ENCODE measurements at places on chromosomes 11 and 22.

GRCh38 chr11:12846786-12847615 is 162.1 kb upstream of the RASSF10 start:
- no peak for DNase-seq

GRCh38 chr11:122802876-122803275 is 35.4 kb upstream of the CRTAM start:
- no peak for DNase-seq

GRCh38 chr11:34542089-34542488 is 28.5 kb upstream of the ELF5 start:
- DNase-seq, result no peak

- no peak for DNase-seq
Observed at GRCh38 chr11:116162886-116163230, 609.9 kb downstream of the BUD13 start.

GRCh38 chr11:64011371-64011770 is 24.4 kb upstream of the FLRT1 start:
- DNase-seq, result no peak

GRCh38 chr11:13260201-13260962 is 17.2 kb upstream of the BMAL1 start:
- no peak for DNase-seq

- no peak for DNase-seq
Observed at GRCh38 chr11:28108958-28109357, 770 bp downstream of the METTL15 start.

DNA sequence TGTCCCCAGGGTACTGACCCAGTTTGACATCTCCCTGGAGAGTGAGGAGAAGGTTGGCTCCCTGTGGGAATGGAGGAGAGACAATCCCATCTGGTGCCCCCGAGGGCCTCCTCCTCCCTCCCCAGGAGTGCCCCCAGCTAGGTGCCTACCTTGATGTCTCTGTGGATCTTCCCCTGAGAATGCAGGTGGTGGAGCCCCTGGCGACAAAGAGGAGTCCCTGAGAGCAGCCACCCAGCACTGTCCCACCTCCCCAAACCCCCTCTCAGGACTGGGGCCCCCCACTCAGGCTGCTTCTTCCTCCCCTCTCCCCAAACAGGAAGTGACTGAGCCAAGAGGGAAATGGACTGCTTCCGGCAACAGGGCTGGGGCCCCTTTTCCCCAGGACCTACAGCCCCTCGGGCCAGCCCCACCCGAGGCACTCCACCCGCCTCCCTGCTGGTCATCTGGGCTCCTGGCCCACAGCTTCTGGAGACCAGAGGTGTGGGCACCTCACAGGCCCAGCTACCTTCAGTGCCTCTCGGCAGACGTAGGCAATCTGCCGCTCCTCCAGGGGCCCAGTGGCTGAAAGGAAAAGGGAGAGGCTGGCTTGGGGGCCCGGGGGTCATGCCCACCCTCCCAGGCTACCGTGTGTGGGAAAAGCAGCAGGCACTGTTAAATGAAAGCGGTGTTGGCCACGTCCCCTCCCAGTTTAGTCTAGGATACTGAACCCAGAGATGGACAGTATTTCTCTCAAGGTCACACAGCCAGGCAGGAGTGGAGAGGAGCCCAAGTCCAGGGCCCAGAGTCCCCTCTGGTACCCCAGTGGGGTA is 1.2 kb downstream of the MAP4K2 start:
- DNase-seq, result no peak

DNA sequence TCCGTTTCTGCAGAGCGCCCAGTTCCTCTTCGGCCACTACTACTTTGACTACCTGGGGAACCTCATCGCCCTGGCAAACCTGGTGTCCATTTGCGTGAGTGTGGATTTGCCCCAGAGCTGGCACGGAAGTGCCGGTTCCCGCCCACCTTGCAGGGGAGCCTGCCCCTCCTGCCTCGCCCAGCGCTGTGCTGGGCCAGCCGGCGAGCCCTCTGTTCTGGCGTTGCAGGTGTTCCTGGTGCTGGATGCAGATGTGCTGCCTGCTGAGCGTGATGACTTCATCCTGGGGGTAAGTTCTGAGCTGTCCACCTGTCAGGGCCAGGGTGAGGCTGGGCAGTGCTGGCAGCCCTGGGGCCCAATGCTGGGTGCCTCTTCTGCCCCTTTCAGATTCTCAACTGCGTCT is 29.8 kb downstream of the TPCN2 start:
- no peak for DNase-seq

DNA sequence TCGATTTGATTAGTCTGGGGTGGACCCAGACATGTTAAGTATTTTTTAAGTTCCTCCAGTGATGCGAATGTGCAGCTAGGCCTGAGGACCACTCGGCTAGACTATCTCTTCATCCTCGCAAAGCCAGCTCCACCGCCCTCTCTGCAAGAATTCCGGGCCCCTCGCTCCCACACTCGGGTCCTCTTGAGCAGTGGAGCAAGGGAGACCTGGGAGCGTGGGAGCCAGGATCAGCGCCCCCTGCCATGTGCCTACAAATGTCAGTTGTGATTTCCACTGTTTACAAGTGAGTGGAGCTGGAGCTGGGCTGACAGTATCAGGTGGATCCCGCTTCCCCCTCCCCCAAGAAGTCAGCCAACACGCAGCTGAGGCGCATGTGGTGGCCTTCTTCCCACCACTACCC is 6.7 kb downstream of the B3GNT6 start:
- DNase-seq, result no peak

- no peak for DNase-seq
Observed at GRCh38 chr11:2810411-2811205, 75.0 kb downstream of the CDKN1C start.

DNA sequence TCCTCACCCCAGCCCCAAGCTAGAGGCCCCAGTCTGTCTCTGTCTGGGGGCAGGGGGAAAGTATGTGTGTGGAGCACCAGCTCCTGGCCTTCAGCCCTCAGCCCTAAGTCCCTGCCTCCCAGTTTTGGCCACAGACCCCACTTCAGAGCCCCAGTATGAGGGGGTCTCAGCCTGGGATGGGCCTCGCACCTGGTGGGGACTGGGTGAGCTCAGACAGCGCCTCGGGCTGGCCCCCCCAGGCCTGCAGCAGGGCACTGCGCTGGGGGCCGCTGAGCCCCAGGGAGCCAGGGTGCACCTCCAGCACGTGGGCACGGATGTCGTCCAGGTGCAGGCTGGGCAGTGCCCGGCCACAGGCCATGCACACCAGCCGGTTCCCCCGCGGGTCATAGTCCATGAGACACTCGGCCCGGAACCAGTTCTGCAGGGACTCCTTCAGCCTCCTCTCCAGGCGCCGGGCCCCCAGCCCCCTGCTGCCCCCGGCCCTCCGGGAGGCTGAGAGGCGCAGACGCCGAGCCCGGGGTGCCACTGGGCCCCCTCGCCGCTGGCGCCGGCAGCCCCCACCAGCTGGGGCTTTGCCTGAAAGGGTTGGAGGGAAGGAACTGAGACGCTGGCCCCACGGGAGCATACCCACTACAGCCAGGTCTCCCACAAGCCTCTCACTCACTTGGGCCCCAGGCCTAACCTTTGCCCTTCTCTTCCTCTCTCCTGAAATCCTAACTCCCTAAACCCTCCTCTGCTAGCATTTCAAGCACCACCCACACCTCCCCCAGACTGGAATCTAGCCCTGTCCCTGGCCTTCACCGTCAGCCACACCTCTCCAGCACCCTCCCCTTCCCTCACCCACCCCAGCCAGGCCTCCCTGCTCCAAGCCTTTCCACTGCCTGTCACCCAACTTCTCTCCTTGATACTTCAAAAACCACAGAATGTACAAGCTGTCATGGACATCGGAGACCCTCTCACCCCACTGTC is 3.6 kb downstream of the ZFTA start:
- no peak for DNase-seq

DNA sequence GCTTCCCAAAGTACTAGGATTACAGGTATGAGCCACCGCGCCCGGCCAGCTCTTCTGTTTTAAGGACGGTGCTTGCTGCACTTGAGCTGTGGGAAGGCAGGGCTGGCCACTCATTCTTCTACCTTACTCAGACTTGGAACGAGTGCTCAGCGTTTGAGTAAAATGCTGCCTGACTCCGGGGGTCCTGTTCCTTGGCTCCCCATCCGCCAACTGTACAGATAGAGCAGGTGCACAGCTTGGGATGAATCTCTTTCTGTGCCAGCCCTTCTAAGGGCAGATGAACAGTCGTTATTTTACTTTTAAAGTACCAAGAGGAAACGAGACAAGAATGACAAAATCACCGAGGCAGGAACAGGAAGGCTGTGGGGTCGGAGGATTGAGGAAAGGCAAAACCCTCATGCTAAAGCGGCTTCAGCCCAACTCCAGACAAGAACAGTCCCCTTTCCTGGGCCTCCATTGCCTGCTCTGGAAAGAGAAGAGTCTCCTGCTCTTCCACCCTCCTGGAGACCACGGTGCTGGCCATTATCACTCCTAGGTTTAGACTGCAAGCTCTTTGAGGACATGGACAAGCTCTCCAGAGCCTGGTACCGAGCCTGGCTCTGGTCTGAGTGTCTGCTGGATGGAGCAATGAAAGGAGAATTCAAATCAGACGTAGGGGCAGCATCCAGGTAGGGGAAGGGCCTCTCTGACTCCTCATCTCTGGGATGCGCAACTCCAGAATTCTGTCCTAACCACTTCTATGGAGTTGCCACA is 1.1 kb upstream of the SUN2 start:
- DNase-seq, result no peak

DNA sequence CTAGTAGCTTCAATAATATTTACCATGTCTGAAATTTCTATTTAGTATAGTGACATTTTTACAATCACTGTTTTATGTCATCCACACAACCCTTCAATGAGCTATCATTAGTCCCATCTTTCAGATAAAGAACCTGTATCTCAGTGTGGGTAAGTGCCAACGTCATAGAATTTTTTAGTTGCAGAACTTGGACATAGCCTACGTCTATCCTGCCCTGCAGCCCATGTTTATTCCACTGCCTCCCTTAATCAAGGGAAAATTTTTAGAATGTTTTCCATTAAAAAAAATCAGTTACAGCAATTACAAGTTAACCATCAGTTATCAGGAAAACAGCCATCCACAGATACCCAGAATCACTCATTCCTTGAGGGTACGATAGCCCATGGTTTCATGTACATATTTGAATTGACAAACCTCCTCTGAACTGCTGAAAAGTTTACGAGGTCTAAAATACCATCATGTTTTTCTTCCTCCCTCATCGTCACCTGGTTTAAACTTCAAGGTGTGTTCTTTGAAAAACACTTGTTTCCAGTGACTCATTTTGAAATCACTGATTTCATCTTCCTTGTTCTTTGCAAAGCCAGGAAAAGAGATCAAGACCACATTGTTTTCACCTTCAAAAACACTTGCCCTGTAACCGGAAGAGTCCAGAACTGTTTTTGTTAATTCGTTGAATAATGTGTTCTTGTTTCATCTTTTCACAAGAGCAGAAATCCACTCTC is 100.9 kb downstream of the FAM76B start:
- DNase-seq, result no peak

GRCh38 chr11:88886796-88887195 is 179.0 kb downstream of the GRM5 start:
- DNase-seq, result peak; percentile 17

DNA sequence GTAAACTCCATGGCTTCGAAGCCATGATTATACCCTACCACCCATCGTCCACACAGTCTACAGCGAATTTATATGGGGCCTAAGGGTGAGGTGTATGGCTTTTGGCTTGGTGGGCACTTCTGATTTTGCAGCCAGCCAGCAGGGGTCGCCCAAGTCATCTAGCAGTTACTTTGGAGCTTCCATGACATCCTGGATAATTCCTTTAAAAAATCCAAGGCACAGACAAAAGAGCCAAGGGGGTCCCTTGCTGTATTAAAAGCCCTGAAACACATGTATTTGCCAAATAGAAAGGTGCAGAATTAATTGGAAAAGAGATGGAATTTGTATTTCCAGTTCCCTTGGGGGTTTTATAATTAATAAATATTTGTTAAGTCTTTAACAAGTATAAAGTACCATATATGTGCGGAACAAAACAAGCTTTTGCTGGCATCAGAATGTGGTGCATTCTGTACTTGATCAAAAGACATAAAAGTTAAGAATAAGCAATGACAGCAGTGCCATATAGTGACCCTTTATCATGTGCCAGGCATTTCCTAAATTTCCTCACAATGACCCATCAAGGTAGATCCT is 132.8 kb upstream of the PITPNB start:
- peak; percentile 33 for DNase-seq

- no peak for DNase-seq
Observed at GRCh38 chr11:26330262-26330661, 1.7 kb upstream of the ANO3 start.

DNA sequence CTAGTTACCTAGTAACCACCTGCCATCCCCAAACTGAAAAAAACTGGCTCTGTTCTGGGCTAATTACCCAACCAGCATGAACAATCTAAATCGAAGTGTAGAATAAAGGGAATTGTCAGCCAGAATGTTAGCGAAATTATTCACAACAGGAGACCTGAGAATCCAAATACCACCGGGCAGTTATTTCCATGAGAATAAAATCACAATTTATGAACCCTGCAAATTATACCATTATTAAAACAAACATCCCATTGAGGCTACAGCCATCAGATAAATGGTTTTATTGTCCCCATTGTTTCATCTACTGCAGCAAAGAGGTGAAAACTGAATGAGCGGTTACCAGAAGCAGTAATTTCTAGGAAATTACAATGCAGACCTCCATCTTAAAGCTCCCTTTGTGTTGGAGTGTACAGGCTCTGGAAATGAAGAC is 21.7 kb downstream of the FAM168A start:
- DNase-seq, result no peak

- no peak for DNase-seq
Observed at GRCh38 chr11:61162092-61162941, 1.1 kb upstream of the VPS37C start.

DNA sequence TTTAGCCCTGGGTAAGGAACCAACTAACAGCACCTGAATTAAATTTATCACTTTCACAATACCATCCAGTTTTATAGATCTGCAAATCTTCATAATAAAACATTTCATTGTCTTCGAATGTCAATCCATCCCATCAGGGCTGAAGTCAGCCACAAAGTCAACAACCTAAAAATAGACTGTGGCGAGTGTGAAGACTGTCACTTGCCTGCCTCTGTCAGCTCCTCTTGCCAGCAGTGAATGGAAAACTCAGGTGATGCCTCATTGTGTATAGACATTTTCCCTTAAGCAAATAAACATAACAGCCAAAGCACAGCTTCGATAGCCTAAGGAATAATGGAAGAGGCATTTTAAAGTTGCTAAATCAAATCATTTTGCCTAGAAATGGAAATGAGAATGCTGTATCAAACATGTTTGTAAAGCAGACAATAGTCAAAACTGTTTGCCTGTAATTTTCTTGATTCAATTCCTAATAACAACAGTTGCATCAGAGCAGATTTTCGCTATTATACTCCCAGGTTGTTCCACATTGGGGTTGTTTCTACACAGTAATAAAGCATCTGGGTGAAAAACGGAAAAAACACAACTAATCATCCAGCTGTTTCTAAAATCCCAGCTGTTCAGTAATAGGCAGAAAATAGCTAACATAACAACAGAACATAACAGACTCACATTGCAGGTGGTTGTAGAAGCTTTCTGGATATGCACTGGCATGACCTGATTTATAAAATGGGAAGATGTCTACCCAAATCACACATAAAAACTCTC is 15.7 kb downstream of the KCNA4 start:
- no peak for DNase-seq

Data from activated CD8-positive, alpha-beta memory T cell treated with anti-CD3 and anti-CD28 coated beads, Interleukin-2, amount 50 U/mL, for 4 hours (primary cell).